ENCODE measurements at places on chromosomes 5 and 9. TPM values are rescaled to one million over a fixed set of nuclear protein-coding genes. Genes with fewer than 3 reads are reported as not detected.
A peak's percentile ranks its signal among the peaks of the same experiment; 100 is the strongest.

- no peak for DNase-seq
Measured at GRCh38 chr5:59264639-59265245, 628.8 kb downstream of the PDE4D start.

DNA sequence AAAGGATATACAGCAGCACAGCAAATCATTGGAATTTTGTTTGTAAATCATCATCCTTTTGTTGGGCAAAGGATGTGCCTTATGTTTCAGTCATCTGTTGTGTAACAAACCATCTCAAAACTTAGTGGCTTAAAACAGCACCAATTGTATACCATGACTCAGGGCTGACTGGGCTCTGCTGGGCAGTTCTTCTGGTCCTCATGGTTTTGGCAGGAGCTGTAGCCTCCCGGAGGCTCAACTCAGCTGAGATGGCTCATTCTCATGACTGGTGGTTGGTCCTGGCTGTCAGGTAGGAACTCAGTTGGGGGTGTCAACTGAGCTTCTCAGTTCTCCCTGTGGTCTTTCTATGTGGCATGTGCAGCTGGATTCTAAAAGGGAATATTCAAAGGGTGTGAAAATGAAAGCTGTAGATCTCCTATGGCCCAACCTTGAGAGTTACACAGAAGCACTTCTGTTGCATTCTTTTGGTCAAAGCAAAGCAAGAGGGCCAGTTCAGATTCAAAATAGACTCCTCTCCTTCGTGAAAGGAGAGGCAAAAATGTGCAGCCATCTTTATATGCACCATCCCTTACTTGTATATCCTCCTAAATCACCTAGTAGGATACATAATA is 39.1 kb upstream of the CPEB4 start:
- no peak for DNase-seq

DNA sequence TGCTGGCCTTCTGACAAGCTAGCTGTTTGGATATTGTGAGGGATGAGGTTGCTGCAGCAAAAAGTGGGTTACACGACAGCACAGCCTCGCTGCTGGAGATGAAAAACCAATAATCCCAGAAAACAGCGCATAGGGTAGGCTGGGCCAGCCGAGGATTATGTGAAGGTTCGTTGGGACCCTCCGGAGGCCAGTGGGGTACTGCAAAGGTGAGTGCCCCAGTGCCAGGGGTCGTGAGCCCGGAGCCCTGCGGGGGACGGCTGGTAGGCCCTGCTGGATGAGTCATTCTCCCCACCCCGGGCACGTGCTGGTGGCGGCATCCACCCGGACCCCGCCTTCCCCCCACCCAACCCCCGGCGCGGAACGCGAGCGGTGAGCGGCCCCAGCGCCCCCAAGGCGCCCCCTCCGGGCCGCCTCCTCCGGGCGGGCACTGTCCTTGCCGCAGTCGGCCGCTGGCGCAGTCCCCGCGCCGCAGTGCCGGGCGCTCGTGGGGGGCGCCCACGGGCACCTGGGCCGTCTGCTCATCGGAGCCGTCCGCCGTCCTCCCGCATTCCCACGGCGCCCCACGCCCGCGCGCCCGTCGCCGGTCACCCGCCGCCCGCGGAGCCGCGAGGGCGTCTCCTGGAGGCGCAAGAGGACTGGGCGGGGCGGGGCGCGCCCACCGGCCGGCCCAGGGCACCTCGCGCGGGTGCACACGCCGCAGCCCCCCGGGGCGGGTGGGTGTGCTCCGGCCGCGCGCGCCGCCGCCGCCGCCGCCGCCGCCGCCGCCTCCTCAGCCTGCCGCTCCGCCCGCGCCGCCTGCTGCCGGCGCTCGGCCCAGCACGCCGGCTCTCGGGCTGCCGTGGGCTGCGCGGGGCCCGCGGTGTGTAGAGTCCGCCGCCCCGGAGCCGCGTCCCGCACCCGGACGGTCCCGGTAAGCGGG is at the start of gene PHF24:
Gene PHF24 (plus strand): TSS at position 794 of the 919 bp plus-strand sequence. CDS start 13,014 bp downstream, outside the sequence.
- DNase-seq: peak; percentile 79

DNA sequence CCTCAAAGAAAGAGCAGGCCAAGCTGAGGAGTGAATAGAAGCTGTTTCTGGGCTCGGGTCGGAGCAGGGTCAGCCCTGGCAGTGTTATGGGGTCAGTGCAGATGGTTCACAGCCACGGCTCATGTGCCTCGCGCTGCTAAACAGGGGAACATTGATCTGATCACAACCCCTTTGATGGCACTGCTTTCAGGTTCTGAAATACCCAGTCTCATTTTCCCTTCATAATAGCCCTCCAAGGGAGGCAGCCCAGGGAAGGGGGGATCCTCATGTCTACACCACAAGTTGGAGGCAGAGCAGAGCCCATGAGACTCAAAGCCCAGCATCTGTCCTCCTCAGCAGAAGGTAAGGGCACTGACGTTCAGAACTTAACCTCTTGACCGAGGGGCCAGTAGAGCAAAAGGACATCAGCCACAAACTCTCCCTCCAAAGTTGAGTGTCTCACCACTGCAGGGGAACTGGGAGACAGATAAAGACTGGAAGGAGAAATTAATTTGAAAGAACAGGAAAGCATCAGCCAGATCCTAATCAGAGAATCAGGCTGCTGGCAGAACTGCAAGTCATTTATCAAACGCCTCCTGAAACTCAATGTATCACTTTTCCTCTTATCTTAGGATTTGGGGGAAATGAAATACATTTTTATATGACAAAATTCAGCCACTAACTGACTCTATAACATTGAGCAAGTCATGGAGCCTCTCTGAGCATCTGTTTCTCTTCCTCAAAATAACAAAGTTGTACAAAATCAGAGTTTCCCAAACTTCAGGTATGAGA is 110.6 kb downstream of the SH3TC2 start:
- no peak for DNase-seq

GRCh38 chr9:114652776-114653555 is 4.6 kb downstream of the TEX53 start:
- DNase-seq: no peak

DNA sequence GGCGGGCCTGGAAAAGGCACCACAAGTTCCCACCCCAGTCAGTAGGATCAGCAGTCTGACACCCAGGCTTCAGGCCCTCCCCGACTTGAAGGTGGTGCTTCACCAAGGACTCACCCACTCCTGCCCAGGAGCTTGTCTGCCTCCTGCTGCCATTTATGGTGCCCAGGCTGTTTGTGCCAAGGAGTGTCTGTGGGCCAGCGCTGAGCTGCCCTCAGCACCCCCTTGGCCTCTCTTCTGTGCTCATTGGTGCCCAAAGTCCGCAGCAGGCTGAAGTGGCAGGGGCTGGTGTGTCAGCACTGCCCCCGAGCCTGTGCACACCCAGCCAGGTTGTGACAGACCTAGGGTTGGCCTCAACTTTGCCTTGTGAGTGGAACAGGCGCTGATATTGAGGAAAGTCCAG is 23.5 kb downstream of the JMY start:
- no peak for DNase-seq

DNA sequence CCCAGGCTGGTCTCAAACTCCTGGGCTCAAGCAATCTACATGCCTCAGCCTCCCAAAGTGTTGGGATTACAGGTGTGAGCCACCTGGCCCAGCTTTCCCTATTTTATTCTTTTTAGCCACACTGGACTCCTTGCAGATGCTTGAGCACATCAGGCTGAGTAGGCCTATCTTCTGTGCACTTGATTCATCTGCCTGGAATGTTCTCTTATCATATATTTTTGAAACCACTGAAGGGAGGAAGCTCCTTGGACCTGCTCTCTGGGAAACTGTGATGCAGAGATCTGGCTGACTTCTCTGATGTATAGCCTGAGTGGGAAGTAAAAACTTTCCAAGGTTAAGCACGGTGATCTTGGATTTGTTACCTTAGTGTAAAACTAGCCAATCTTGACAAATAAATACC is 6.5 kb upstream of the MAT2B start:
- DNase-seq: no peak

GRCh38 chr5:80083101-80083890 is 48.1 kb downstream of the THBS4 start:
- DNase-seq: peak; percentile 78

DNA sequence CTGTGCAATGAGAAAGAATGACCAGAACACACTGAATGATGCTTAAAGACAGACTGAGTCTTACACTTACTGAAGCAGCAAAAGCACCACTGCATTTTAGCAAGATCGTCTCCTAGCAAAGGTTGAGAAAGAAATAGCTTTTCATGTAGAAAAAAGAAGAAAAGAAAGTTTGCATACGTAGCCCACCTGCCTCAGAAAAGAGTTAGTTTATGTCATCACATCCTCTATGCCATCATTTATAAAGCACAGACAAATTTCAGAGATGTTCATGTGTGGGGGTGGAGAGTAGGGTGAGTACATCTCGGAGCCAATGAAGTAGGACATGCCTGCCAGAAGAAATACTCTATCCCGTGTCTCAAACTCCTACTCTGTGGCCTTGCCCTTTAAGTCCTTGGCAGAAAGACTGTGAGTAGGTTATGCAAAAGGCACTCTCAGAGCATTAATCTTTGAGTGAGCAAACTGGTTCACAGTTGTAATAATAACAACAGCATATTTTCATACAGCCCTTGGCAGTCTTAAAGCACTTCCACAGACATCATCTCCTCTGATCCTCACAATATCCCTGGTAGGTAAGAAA is 22.4 kb downstream of the NRG2 start:
- no peak for DNase-seq

- no peak for DNase-seq
Measured at GRCh38 chr5:103889500-103890209, 327.1 kb upstream of the NUDT12 start.

GRCh38 chr9:37870081-37870798 is 33.7 kb downstream of the SLC25A51 start:
- DNase-seq: no peak

DNA sequence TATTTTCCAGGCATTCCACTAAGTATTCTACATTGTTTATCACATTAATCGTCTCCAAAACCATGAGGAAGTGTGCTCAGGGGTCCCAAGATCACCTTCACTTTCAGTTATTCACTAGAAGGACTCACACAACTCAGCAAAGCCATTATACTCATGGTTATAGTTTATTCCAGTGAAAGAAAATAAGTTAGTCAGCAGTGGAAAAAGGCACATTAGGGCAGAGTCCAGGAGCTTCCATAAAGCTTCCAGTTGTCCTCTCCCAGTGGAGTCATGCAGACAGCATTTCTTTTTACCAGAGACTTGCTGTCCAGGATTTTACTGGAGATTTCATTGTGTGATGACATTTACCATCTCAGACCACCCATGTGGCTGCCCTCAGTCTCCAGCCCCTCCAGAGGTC is 51.5 kb downstream of the SH3RF2 start:
- no peak for DNase-seq

DNA sequence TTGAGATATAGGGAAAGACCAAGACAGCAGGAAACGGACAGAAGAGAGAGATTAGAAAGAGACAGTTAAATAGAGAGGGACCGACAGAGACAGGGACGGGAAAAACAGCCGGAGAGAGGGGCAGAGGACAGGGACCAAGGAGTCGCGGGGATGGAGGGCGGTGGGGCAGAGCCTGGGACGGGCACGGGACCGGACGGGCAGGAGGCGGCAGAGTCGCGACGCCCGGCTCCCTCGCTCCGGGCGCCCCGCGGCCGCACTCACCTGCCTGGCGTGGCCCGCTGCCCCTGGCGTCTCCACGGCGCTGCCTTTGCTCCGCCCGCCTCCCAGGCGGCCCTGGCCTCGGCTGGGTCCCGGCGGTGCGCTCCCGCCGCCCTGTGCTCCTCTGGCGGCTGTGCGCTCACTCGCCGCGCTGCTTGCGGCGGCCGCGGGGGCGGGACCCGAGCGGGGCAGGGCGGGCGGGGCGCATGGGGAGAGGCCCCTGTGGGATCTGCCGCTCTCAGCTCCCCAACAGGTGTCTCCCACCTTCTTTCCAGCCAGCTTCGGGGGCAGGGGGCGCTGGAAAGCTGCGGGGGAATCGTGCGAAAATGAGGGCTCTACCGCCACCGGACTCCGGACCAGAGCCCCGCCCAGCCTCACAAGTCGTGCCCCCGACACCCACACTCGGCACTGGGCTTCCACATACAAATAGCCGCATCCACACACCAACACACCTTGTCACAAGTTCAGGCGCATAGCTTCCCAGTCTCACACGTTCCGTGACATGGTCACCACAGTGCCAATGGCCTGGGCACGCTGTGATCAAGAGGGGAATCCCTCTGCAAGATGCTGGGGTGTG is at the start of gene ARID3C:
Gene ARID3C (minus strand): TSS at position 411 of the 835 bp plus-strand sequence. CDS start 1,052 bp downstream, outside the sequence.
- peak; percentile 90 for DNase-seq

- no peak for DNase-seq
Measured at GRCh38 chr9:77532607-77533006, 115.5 kb downstream of the GNA14 start.

GRCh38 chr9:36530224-36530623 is 42.5 kb upstream of the MELK start:
- no peak for DNase-seq

DNA sequence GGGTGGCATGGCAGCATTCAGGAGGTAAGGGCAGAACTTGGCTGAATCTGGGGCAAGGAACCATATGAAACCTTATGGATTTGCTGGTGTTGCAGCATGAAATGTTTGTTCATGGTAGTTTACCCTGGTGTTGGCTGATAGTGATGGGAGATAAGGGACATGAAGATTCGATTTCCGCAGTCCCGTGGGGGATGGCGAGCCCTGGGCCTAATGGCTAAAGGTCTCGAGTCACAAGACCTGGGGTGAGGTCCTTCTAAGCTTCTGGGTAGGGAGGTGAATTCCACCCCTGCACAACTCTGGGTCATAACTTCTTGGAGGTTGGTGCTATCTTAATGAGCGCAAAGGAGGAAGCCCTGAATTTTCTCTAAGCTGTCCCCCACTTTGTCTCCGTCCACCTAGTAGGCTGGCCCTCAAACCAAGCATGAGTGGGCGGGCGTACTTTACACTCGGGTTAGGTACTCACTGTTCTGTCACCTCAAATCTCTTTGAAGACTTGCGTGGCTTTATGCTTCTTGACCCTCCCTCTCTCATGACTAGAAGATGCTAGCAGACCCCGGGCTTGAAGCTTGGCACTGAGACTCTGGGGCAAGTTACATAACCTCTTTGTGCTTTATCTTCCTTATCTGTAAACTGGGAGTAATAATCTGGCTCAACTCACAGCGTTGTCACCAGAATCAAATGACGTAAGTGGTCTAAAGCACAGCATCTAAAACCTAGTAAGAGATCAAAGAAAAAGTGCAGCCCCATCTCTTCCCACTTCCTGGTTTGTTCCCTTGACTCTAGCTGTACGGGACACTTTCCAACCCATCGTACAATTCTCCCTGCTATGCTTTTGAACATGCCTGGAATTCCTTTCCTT is 72.5 kb downstream of the BASP1 start:
- no peak for DNase-seq

DNA sequence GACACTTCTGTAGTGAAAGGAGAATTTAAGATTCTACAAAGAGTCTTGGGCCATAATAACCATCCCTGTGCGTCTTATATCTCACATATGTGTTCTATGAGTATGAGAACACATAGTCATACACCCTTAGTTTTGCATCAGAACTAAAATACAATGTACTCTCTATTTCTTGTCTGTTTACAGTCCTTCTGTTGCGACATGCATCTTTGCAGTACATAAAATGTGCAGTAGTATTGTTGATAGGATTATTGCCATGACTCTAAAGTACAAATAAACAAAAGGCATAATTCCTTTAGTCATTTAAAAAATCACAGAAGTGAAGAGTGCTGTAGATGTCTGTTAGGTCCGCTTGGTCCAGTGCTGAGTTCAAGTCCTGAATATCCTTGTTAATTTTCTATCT is 201.9 kb downstream of the NR3C1 start:
- no peak for DNase-seq

CNTLN gene
- 9.0 TPM for total RNA-seq

PHF24 gene
- total RNA-seq: 0.37 TPM

SCGB3A2 gene
- 51.2 TPM for total RNA-seq

C9orf153 gene
- not detected for total RNA-seq

TIMD4 gene
- not detected for total RNA-seq

RANBP3L gene
- not detected for total RNA-seq

PRRC1 gene
- 71.4 TPM for total RNA-seq

TAF11L10 gene
- total RNA-seq: not detected

ZBTB26 gene
- 1.9 TPM for total RNA-seq

HTR1A gene
- not detected for total RNA-seq

FBLL1 gene
- 4.0 TPM for total RNA-seq

UTP15 gene
- total RNA-seq: 24.6 TPM

PCDHGA7 gene
- total RNA-seq: not detected
